CD4-positive, alpha-beta T cell treated with Interleukin-6 at 100 ng/mL for 8 hours (primary cell): ENCODE measurements at places on chromosomes 1 and 21.

GRCh38 chr1:96559707-96560596 is 161.6 kb upstream of the PTBP2 start:
- no peak for DNase-seq

GRCh38 chr1:106897976-106898375 is 158.5 kb upstream of the PRMT6 start:
- no peak for DNase-seq

GRCh38 chr1:9902060-9902452 is 8.0 kb downstream of the CTNNBIP1 start:
- DNase-seq: no peak

DNA sequence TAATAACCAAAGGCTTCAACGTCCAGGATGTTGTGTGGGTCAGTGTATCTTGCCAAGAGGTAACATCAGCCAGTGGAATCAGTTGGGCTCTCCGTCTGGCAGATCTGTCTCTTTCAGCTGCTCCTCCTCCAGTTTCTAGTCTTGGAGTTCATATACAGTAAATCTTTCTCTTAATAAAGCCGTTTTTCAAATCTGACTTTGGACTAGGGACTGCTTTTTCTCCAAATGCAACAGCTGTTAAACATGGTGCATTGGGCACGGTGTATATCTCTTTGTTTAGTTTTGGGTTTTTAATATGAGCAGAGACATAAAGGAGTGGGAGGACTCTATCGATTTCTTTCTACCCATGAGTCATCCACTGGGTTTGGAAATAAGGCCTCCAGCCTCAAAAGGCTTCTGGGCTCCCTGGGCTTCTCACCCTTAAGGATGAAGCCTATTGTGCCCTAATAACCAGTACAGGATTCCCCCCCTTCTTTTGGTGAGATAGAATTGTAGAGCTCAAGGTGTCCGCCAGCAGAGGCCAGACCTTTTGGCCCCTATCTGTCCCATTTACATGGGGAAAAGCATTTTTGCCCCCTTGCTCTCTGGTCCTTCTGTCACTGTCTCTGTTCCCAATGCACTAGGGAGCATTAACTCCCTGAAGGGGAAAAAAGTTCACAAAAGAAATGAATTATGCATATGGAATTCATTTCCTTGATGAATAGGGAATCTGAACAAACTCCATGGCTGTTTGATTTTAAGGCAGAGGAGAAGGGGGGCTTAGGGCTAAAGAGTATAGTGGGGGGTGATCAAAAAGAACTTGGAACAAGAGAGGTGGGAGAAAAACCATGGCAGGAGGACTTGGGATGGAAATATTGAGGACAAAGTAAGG is 86.0 kb downstream of the PBX1 start:
- no peak for DNase-seq

- no peak for DNase-seq
These were observed 106.2 kb downstream of the MACF1 start for GRCh38 chr1:39310691-39311090.

- DNase-seq: no peak
These were observed 270.2 kb downstream of the PTPRC start for GRCh38 chr1:198908995-198909394.
